ENCODE measurements at places on chromosomes 3 and 15.

DNA sequence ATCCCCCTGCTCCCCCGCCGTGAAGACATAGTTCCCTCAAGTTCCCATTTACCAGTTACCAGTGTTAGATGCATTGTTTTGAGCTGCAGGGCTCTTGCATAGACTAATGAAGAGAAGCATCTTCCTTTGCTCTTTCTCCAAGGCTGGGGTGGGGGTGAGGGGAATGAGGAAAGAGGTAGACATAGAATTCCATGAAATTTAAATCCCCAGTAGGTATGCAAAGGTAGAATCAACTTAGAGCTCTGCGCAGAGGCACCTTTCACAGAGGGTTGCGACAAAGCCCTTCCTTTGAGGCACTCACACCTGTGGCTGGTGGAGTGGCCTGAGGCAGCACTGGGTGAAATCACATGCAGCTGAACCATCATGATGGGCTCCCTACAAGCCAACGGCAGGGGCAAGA, 101.3 kb downstream of the WDR76 start:
- no peak for DNase-seq

DNA sequence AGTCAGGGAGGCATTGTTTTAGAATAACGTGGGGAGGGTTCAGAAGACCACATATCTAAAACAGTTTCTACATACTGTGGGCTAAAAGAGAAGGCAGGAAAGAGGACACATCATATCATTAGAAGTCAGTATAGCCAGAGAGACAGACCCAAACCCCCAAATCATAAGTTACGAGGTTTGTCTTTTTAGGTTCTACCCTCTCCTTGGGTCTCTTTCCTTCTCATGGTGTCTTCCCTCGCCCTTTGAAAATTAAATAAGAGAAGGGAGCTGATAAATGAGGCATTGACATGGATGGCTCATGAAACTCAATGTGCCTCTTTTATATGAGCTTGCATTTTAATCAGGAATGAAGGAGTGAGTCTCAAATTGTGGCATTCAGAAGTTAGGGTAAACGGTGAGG, 3.4 kb downstream of the UPK1B start:
- no peak for DNase-seq

GRCh38 chr3:74200952-74201351, 413.5 kb downstream of the CNTN3 start:
- no peak for DNase-seq

DNA sequence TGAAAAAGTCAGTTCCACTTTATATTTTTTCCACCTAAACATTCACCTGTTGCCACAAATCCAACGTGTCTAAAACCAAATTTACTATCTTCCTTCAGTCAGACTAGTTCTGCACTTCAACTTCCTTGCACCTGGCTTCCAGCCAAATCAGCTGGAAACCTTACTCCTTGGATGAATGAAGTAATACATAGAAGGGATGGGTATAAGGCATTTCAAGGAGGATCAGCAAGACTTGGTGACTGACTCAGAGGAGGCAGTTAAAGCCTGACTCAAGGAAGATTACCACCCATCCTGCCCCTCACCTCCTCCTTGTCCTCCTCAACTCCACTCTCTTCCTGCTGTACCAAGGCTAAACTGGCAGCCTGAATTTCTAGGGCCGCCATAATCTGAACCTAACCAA, 37.1 kb downstream of the QTRT2 start:
- no peak for DNase-seq

GRCh38 chr3:150073513-150073912, 102.8 kb upstream of the PFN2 start:
- no peak for DNase-seq

- DNase-seq, result peak; percentile 63
Observed at GRCh38 chr15:101258238-101259144, 6.6 kb upstream of the CHSY1 start.

DNA sequence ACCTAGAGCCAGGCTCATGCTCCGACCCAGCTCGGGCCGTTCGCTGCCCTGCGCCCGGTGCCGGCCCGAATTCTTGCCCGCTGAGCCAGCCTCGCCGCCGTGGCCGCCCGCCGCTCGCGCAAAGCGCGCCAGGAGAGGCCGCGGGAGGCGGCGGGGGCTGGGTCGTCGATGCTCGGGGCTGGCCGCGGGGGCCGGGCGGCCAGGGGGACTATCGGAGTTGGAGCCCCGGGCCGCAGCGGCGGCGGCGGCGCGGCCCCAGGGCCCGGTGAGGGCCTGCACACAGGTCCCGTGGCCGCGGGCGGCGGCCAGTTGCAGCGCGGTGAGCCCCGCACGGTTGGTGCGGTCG, 1.1 kb downstream of the ANKRD63 start:
- no peak for DNase-seq

DNA sequence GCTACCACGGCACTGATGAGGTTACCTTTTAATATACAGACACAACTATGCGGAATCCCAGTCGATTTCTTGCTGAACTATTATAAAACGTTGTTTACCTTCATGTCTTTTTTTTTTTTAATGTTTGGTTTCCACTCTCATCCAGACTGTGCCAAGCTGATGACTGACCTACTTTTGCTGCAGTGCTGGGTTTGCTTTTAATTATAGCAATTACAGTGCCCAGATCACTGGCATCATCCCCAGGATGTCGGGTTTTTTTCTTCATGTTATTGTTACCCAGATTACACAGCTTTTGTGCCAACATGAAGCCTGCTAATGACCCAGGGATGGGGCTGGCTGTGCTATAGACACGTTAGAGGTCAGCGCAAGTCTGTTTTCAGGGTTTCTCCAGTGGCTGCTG, 294.0 kb upstream of the ATP10A start:
- no peak for DNase-seq

DNA sequence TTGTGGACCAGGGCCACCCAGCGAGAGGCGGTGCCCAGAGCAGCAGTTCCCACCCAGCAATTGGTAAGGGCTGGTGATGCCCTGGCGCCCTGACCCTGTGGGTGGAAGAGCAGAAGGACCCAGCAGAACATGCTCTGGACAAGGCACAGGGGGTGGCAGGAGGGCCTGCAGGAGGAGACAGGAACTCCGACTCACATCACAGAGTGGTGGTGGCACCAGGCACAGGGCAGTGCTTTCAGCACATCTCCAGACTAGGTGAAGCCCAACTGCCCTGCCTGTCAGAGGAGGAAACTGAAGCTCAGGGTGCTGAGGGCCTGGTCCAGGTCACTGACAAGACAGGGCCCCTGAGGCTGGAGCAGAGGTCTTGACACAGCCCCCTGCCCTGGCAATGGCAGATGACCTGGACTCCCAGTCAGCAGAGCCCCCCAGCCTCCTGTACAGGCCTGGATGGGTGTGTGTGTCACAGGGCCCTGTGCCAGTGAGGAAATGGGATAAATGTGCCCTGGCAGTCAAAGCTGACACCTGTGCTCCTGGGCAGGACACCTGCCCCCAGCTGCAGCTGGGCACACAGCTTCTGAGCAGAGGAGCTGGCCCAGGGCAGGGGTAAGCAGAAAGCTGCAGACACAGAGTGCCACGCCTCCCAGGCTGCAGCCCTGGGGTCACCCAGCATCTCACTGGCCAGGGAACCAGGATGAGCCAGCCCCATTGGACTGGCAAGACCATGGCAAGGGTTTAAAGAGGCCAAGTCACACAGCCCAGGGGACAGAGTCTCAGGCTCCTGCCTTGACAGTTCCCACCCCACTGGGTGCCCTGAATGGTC, 11.4 kb downstream of the KLF15 start:
- DNase-seq, result no peak

GRCh38 chr15:80819001-80819400, 39.8 kb downstream of the CEMIP start:
- DNase-seq, result no peak

GRCh38 chr15:57440167-57440566, 63.9 kb downstream of the CGNL1 start:
- DNase-seq, result no peak

DNA sequence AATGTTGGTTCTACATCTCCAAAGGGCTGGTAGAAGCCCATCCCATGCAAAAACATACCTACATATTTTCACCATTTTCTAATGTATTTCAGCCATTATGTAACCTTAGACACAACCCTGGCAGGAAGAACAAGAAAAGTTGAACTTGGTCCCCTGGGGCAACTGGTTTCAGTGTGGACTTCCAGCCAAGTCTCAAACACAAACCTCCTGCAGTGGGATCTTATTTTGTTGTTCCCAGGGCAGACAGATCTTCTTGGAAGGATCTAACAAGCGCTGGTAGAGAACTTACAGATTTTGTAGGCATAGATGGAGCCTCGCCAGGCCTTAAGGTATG, 96.3 kb downstream of the ADAMTS17 start:
- DNase-seq, result no peak

GRCh38 chr15:28182216-28182615, 83.1 kb upstream of the OCA2 start:
- no peak for DNase-seq

DNA sequence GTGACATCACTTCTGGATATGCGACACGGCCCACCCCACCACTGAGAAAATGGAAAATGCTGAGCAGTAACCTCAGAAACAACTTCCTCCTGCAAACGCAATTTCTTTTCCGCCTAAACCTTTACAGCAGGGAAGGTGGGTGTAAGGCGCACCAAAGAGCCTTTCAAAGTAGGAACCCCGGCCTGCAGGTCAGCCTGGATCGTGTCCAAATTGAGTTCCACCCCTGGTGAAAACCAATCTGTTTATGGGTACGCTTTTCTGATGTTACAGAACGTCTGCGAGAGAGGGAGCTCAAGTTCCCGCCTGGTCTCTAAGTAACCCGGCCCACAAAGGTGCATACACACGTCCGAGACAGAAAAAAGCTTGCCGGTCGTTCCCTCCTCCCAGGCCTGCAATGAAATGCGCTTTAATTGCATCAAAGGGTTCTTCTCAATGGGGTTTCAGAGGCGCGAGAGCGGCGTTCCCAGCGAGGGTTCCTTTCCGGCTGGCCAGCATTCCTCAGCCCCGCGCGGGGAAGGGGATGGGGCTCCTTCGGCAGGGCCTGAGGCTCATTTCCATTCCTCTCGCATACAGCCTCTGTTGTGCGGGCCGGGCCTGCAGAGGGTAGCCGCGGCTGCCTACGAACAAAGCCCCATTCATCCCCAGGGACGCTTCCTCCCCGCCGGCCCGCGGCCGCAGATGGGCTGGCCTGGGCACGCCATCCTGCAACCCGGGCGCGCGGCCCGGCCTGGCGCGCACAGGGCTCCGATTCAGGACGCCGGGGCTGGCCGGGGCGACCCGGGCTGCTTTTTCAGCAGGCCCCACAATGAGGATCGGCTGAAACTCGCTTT, 138.1 kb downstream of the TMCO5A start:
- DNase-seq, result peak; percentile 36

DNA sequence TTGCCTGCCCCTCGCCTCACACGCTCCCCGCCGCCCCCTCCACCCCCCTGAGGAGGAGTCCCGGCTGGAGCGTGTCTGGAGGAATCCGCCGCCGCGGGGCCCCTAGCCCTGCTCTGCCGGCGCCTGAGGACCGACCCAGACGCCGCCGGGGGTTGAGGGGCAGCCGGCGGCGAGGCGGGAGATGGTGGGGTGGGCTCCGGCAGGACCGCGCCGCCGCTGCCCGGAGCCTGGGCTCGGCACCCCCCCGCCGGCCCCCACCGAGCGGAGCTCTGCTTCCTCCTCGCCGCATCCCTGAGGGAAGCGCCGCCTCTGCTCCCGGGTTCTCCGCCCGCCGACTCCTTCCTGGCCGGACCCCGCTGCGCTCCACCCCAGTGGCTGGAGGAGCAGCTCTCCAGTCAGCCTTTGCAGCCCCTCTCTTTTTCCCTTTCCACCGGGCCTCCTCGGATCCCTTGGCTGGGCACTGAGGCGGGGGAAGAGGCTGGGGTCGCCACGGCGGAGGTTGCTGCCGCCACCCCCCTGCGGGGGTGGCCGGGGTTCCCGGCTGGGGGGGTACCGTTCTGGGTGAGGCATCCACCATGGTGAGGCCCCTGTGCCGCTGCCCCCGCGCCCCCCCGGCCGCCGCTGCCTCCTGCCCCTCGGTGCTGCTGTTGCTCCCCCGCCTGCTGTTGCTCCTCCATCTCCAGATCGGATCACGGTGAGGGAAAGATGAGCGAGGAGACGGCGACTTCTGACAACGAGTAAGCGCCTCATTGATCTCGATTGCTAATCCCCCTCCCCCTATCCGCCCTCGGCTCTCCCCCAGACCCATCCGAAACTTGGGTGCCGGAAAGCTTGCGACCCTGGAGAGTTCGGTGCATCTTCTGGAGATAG, at the start of gene SPRED1:
Gene SPRED1 (plus strand): TSS at position 356 of the 870 bp plus-strand sequence. CDS start 350 bp downstream, at position 706.
- peak; percentile 30 for DNase-seq

DNA sequence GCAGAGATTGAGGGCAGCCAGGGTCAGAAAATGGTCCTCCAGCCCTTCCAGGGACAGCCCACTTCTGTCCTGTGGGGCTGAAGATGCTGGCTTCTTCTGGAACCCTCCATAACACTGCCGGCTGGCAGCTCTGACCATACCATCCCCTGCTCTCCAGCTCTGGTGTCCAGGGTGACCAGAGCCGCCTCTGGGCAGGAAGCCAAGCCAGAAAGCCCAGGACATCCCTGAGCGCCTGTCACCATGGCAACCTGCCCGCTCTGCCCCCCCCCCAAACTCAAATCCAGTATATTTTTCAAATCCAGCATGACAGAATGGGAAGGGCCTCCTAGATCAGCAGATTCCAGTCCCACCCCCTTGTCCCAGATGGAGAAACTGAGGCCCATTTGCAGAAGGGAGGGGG, 420 bp upstream of the TMIE start:
- no peak for DNase-seq

GRCh38 chr3:59246719-59247401, 197.0 kb upstream of the CFAP20DC start:
- DNase-seq, result no peak

- no peak for DNase-seq
Observed at GRCh38 chr3:178352326-178353005, 183.8 kb upstream of the KCNMB2 start.

- DNase-seq, result peak; percentile 15
Observed at GRCh38 chr15:80317389-80318182, 65.6 kb upstream of the CTXND1 start.

- DNase-seq, result peak; percentile 23
Observed at GRCh38 chr15:52163321-52164190, 27.6 kb downstream of the GNB5 start.

Measured in activated CD4-positive, alpha-beta T cell treated with anti-CD3 and anti-CD28 coated beads for 48 hours (primary cell).